ENCODE measurements at places on chromosomes 1 and 21.

DNA sequence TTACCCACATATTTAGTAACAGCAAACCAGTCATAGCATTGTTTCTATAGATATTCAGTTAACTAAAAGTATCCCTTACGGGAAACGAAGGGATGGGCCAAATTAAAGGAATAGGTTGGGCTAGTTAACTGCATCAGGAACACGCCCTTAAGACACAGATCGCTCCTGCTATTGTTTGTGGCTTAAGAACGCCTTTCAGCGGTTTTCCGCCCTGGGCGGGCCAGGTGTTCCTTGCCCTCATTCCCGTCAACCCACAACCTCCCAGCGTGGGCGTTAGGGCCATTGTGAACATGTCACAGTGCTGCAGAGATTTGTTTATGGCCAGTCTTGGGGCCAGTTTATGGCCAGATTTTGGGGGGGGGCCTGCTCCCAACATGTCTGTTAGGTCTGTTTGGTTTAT is 14.7 kb downstream of the TNFRSF18 start:
- no peak for DNase-seq

DNA sequence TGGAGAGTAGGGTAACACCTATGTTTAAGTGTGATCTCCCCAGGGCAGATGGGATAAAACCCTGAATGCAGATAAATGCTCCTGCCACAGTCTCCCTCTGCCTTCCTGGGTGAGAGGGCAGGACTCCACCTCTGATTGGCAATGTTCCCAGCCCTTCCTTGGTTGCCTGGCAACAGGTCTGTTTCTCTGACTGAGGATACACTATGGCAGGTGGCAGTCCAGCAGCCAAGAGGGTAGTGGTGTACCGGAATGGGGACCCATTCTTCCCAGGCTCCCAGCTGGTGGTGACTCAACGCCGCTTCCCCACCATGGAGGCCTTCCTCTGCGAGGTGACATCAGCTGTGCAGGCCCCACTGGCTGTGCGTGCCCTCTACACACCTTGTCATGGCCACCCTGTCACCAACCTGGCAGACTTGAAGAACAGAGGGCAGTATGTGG is at the start of gene DCDC2B:
TSS of gene DCDC2B (plus strand) at position 199 of the 438 bp plus-strand sequence. CDS start at position 204, 5 bp downstream.
- DNase-seq, result no peak

GRCh38 chr1:119294722-119295121 is 73.9 kb upstream of the HAO2 start:
- DNase-seq, result no peak

GRCh38 chr1:84264961-84265360 is 36.5 kb upstream of the SAMD13 start:
- no peak for DNase-seq

DNA sequence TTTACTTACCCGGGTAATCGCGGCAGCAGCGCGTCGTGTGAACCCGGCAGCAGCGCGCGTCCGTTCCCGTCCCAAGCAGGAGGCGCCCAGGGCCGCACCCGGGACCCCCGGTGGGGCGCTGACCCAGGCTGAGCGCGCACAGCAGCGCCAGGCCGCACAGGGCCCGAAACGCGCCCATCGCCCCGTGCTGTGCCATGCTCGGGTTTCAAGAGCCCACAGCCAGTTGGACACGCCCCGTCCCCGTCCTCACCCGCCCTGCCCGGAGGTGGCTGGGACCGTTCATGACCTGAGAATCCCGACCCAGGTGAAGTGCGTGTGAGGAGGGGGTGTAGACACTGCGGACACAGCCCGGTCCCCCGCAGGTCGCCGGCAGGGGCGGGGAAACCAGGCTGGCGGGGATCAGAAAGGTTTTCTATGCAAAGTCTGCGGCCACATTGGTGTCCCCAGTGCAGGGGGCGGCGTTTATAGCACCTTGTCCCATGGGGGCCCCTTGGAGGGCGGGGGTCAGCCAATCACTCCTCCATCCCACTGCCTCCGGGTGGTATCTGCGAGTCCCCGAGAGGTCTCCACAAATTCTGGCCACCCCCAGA is at the start of gene TNFRSF18:
TSS of gene TNFRSF18 (minus strand) at position 217 of the 590 bp plus-strand sequence. CDS start at position 196, 21 bp downstream.
- DNase-seq, result peak; percentile 44

DNA sequence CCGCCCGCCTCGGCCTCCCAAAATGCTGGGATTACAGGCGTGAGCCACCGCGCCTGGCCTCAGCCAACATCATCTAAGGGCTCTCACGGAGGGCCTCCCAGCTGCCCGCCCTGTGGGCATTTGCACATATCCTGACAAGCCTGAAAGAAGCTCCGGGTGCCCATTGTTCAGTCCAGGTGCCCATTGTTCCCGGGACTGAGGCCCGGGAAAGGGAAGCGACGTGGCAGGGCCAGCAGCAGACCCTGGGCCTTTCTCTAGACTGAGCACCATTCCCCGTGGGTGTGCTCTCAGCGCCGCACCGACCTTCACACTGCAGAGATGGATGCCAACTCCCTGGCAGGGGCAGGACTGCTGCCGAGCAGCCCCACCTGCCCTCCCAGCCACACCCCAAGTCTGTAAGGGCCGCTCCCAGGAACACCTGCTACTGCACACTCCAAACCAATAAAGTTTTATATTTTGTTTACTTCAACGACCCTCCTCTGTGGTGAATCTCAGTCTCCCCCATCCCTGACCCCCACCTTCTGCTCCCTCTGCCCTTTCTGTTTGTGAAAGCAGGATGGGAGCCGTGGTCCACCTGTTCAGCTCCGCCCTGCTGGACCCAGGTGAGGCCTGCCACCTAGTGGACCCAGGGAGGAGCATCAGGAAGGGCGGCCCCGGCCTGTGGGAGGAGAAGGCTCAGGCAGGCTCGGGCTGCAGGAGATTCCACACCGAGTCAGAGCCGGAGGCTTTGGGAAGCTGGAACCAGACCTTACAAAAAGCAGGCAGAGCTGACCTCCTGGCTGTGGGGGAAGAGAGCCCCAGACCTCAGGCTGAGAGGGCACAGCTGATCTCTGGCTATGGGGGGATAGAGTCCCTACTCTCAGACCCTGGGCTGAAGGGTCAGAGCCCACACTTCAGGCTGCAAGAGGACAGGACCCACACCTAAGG is 1.1 kb upstream of the TMEM82 start:
- peak; percentile 65 for DNase-seq

DNA sequence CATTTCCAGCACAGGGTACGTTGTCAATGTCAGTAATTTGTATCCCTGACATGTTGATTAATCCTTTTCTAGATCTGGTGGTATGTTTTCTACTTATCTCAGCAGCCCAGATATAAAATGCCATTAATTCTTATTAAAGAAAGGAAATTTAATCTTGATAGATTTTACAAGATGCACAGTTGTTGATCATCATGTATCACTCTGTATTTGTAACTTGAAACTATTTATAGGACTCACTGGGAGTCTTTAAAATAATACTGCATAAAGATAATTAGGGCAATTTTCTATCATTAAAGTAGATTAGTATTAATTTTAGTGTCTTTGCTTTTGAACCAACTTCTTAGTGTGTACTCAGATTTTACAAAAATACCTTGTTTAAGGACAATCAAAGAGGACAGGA is 84.9 kb downstream of the GREM2 start:
- DNase-seq, result no peak

- no peak for DNase-seq
These were observed 149.4 kb upstream of the ZC3H12A start for GRCh38 chr1:37325010-37325409.

DNA sequence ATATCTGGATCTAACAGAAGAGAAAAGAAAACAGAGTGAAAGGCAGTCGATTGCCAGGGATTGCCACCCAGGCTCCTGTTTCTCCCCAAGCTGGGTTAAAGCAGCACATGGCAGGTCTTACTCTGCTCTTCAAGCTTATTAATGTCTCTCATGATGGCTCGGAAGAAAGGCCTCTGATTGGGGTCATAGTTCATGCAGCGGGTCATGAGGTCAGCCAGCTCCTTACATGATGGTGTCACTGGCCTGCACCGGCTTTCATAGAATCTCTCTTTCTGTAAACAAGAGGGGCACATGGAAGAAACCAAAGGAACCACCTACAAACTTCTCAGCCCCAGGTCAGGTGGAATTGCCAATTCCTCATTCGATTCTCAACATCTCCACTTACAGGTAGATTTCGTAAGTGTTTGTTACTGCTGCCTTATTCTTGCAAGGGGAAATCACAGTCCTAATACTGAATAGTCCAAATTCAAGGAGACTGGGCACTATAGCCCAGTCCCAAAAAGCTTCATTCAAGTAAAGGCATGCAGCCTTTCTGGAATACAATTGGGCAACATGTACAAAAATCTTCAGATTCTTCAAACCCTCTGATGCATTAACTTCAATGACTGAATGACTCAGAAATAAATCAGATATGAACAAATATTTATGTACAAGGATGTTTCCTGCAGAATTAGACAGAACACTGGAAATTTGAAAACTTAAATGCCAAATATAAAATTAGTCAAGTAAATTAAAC is 96.6 kb downstream of the RAVER2 start:
- DNase-seq, result no peak

DNA sequence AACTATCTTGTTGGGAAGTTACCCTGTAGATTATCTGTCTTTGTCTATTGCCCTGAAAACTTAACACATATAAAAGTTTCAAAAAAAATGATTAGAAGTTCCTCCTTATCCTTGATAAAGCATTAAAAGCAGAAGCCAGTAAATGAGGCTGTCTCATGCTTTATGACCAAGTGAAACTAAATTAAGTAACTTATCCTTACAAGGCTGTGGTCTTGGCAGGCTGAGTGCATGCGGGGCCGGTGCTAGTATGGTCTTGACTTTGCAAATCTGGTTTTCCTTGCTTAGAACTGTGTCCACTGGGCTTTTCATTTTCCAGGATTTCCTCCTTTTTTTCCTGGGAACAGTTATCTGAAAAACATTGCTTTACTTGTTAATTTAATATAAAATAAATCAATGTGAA is 43.1 kb downstream of the PCNX2 start:
- DNase-seq, result no peak

DNA sequence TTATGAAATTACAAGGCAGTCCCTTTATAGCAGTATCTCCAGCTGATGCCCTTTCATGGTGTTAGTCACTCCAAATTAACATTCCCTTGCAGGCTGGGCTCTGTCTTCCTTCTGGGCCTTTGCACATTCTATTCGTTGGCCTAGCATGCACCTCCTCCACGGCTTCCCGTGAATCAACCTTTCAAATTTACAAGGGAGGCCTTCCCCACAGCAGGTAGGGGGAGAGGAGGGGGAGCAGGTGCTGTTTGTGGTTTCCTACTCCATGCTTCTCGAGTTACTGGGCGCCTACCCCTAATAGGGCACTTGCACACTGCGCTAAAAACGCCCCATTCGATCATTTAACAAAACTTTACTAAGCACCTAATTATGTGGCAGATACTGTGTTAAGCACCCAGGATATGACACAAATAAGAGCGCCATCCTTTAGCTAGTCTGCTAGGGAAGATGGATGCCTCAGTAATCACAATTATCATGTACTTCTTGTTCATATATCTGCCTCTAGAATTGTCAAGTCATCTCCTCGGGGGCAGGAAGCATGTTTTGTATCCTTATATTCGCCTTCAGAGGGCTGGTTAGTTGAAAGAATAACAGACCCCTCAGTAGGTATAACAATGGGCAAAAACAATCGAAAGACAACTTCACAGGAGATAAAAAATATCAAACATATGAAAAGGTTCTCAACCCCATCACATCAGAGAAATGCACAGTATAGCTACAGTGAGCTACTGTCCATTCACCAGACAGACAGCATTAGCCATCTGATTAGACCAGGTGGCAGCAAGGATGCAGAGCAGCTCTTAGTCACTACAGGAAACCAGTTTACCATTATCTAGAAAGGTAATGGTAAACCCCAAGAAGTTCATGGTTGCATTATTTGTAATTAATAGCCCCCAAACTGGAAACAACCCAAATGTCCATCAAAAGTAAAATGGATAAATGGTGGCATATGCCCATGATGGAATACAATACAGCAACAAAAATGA is 1.7 kb upstream of the ADAR start:
- DNase-seq, result peak; percentile 60

- DNase-seq, result no peak
These were observed 10.6 kb downstream of the CD1D start for GRCh38 chr1:158191299-158191698.

GRCh38 chr21:35390013-35390776 is 341.1 kb upstream of the RUNX1 start:
- no peak for DNase-seq

GRCh38 chr1:93629101-93630059 is 52.3 kb downstream of the BCAR3 start:
- DNase-seq, result peak; percentile 29

DNA sequence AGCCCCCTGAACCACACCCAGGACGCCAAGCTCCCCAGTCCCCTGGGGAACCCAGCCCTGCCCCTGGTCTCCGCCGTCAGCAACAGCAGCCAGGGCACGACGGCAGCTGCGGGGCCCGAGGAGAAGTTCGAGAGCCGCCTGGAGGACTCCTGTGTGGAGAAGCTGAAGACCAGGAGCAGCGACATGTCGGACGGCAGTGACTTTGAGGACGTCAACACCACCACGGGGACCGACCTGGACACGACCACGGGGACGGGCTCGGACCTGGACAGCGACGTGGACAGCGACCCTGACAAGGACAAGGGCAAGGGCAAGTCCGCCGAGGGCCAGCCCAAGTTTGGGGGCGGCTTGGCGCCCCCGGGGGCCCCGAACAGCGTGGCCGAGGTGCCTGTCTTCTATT is 42.7 kb upstream of the ARHGEF16 start:
- no peak for DNase-seq

- no peak for DNase-seq
These were observed 17.1 kb upstream of the HDAC1 start for GRCh38 chr1:32274646-32275340.
